ENCODE measurements at places on chromosomes 1 and 21.
A peak's percentile ranks its signal among the peaks of the same experiment; 100 is the strongest.

DNA sequence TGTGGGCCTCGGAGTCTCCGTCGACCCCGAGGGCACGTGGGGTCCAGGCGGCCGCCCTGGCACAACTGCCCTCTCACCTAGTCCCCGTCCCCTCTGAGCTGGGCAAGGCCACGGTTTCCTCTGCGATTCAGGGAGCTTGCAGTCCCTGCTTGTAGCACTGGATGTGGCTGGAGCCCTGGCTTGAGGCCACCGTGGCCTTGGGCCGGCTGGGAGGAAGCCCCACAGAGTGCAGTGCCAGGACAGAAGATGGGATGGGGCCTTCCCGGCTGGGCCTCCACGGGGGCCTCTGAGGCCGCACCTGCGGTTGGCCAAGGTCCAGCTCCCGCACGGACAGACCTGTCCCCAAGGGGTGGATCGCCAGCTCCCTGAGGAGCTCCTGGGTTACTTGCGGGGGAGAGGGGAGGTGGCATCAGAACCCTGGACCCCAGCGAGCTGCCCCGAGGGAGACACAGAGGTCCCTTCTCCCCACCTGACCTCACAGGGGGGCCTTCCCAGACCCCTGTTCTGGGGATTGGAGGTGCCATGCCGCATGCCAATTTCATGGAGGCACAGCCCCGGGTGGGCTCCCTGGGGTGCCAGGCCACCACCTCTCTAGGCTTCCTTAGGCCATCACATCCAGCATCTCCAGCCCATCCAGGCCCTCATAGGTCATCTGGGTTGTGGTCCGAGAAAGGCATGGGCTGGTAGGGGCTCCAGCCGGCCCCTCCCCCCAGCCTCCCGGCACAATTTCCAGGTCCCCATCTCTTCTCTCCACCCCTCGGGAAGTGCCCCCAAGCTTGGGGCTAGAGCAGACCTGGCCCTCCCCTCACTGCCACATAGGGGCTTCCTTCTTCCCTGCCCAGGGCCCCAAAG is 80.8 kb downstream of the MORN1 start:
- no peak for DNase-seq

- DNase-seq = no peak
These were observed 82.8 kb downstream of the WDR4 start for GRCh38 chr21:42796327-42797062.

DNA sequence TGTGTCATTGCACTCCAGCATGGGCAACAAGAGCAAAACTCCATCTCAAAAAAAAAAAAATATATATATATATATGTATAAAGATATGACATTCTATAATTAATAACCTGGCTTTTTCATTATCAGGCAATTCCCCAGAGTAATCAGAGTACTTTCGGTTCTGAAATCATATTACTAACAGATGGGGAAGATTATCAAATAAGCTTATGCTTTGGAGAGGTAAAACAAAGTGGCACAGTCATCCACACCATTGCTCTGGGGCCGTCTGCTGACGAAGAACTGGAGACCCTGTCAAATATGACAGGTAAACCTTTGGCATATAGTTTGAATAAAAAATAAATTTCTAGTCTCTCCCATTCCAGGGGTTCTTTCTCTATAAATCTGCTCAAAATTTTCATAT is 58.5 kb upstream of the SH3GLB1 start:
- DNase-seq = no peak

- peak; percentile 66 for DNase-seq
These were observed 48.0 kb downstream of the IL6R start for GRCh38 chr1:154453161-154453560.

DNA sequence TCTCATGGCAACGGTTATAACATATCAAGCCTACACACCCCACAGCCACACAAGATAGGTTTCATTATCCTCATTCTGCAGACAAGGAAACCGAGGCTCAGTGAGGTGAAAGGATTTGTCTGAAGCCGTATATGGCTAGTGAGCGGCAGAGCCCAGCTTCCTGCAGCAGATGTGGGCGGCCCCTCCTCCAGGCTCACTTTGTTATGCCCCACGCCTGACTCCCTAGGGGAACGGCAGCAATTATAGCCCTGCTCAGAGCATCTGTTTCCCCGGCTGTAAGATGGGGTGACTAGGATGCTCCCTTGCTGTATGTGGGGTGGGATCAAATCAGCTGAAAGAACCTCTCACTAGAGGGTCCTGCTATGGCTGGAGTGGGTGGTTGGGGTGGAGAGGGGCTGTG is 22.1 kb downstream of the GRHL3 start:
- DNase-seq = peak; percentile 34

DNA sequence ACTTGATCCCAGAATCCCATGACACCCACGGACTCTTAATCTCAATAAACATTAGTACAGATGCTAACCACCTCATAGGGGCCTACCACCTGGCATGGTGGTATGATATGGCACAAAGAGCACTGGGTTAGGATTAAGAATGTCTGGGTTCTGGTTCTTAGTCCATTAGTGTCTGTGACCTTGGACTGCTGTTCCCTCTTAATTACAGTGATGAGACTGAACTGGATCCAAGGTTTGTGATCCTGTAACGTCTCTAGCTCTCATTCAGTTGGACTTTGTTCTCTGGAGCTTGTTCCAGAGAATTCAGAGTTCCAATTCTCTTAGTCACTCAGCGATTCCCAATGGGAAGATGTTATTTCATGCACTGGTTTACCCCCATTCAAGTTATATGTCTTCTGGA is 23.6 kb upstream of the PIGC start:
- DNase-seq = no peak

- peak; percentile 56 for DNase-seq
These were observed 394.3 kb downstream of the TGFB2 start for GRCh38 chr1:218739426-218739825.

DNA sequence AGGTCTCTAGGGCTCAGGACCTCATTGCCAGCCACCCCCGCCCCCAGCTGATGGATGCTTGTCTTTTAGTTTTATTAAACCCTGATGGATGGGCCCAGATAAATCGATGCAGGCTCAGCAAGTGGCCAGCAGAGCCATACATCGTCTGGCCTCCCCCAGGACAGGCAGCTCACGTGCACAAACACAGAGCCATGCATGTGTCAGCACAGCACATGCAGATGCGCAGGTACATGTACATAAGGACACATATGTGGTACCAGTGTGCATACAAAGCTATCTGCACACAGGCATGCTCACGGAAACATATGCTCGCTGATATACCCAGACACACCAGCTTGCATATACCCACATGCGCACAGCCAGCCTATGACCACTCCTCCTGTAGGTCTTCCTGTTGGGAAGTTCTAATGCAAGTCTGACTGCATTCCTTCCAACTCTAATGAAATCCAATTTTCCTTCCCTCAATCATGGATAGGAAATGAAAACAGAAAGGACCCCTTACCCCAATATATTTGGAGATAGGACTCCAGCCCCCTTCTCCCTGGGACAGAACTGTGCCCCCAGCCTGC is 897 bp downstream of the COL16A1 start:
- no peak for DNase-seq

DNA sequence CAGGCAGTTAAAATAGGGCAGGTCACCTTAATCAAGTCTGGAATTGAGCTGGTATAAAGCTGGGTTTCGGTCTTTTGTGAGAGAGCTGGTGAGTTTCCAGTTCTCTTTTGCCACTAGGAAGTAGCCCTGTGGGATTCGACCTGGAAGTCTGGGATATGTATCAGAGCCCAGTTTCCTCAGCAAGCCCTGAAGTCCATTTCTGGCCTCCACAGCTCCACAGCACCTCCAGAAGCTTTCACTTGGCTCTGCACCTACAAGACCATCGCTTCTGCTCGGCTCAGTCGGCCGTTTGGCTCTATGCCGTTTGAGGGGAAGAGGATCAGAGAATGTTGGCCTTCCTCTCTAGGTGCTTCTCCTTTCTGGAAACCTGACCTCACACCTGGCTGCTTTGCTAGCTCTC is 148.0 kb downstream of the GALNT2 start:
- peak; percentile 50 for DNase-seq
